Stimulated activated CD4-positive, alpha-beta T cell treated with anti-CD3 and anti-CD28 coated beads, Interleukin-12 subunit alpha, Interleukin-12 subunit beta, amount 100 ng/mL, for 4 hours (primary cell): ENCODE measurements at places on chromosomes 7 and 10.

- no peak for DNase-seq
Measured at GRCh38 chr7:28942168-28942567, 16.0 kb downstream of the TRIL start.

DNA sequence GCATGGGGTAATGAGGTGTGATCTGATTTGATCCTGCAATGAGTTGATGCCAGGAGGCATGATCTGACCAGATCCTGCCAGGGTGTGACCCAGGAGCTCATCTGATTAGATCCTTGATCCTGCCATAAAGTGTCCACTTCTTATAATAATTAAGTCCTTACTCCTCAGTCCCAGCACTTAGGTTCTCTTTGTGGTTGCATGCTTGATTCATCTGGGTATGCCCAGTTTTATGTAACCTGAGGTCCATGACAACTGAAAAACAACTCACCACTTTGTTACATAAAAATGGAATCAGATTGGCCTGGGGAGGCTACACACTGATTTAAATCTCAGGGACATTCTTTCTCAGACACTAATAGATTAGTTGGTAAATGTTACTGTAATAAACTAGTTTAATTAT, 19.1 kb downstream of the ACADSB start:
- DNase-seq: no peak

GRCh38 chr7:34734771-34735170, 76.8 kb downstream of the NPSR1 start:
- no peak for DNase-seq

- DNase-seq: no peak
Measured at GRCh38 chr7:34277016-34277802, 371.9 kb downstream of the BMPER start.

- peak; percentile 68 for DNase-seq
Measured at GRCh38 chr7:50304129-50304910, at the start of gene IKZF1. TSS of gene IKZF1 (plus strand) at chr7:50304716. CDS start at chr7:50319062, 14,346 bp downstream.

- no peak for DNase-seq
Measured at GRCh38 chr10:11849277-11849676, 26.1 kb downstream of the PROSER2 start.

DNA sequence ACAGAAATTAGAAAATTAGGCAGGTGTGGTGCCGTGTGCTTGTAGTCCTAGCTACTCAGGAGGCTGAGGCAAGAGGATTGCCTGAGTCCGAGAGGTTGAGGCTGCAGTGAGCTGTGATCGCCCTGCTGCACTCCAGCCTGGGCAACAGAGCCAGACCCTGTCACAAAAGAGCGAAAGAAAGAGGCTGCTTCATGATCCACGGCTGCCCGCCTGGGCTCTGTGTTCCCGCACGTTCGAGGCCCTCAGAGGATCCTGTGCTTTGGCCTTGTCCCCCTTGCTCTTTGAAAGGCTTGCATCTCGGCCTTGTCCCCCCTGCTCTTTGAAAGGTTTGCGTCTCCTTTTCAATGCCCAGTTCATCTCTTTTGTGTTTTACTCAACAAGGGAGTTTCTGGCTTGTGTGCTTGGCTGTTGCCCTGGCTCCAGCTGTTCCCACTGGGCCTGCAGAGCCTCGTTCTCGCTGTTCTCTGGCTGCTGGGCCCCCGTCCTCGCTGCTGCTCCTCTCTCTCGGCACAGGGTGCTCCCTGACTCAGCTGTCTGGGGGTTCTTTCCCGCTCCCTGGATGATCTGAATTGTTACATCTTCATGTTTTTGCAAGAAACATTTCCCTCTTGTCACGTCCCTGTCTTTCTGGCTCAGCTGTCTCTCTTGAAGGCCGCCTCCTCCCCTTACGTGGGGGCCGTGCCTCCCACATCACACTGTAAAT, 45.1 kb upstream of the INPP5A start:
- no peak for DNase-seq

GRCh38 chr10:101629837-101630632, 41.9 kb downstream of the DPCD start:
- no peak for DNase-seq

DNA sequence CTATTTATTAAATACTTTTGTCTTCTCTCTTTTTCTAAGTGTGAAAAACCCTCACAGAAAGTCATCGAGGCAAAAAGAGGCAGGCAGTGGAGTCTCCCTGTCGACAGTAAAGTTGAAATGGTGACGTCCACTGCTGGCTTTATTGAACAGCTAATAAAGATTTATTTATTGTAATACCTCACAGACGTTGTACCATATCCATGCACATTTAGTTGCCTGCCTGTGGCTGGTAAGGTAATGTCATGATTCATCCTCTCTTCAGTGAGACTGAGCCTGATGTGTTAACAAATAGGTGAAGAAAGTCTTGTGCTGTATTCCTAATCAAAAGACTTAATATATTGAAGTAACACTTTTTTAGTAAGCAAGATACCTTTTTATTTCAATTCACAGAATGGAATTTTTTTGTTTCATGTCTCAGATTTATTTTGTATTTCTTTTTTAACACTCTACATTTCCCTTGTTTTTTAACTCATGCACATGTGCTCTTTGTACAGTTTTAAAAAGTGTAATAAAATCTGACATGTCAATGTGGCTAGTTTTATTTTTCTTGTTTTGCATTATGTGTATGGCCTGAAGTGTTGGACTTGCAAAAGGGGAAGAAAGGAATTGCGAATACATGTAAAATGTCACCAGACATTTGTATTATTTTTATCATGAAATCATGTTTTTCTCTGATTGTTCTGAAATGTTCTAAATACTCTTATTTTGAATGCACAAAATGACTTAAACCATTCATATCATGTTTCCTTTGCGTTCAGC, 43.4 kb downstream of the TARP start:
- no peak for DNase-seq

DNA sequence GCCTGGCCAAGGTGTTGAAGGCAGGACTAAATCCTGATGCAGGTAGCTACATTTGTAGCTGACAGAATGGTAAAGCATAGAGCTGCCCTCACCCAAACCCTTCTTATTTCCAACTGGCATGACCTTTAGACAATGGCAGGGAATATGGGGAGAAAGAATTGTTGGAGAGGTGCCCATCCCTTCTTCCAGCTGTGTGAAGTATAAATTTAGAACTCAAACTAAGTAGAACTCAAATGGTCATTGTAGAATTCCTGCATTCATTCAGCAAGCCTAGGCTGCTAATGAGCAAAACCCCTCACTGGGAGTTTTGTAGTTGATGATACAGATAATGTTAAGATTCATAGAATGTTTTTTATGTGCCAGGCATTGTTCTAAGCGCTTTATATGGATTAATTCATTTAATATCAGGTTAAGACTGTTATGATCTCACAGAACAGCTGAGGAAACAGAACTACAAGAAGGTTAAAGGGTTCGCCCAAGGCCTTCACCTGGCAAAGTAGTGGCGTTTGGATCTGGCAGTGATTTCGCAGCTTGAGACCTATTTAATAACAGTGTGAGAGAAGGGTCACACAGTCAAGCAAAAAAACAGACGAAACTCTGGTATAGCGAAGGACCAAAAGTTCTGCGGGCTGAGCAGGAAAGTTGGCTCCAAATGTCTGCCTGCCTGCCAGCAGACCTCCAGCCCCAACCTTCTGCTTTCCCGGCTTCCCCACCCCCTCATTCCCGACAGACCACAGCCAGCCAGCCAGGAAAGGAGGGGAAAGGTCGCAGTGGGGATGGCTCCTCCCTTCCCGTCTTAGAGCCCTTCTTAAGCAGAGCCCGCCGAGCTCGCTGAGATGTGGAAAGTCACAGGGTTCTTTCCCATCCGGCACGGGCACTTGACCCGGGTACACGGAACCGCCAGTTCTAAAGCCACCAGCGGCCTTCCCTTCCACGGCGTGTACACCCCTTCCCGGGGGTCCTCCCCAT, 1.6 kb upstream of the HILPDA start:
- DNase-seq: no peak

DNA sequence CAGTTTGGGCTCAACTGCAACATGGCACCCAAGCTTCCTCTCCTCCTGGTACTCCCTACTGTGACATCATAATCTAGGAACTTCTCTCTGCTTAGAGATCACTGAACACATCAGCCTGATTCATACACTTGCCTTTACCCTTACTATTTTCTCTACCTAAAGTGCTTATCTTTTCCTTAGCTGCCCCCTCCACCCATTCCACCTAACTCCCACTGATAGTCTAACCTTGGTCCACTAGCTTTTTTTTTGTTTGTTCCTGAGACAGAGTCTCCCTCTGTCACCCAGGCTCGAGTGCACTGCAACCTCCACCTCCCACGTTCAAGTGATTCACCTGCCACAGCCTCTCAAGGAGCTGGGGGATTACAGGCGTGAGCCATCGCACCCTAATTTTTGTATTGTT, 15.9 kb downstream of the CUL2 start:
- DNase-seq: no peak

- no peak for DNase-seq
Measured at GRCh38 chr10:77247031-77247990, 390.3 kb downstream of the KCNMA1 start.

DNA sequence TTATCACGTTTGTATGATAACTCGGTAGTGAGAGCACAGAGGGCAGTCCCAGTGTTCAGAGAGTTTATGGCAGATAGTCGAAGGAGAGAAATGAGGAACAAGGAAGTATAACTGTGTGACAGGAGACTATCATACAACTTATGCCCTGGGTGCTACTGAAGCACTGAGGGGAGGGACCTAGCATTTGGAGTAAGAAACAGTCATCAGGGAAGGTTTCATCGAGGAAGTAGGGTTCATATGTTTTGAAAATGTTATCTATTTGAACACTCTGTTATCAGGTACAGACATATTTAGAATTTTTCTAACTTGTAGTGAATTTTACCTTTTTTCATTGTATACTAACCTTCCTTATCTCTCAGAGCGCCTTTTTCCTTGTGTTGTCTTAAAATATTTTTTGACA, 1214.4 kb upstream of the C7orf33 start:
- DNase-seq: no peak

GRCh38 chr7:135273581-135273980, 39.9 kb downstream of the STRA8 start:
- DNase-seq: no peak

- DNase-seq: no peak
Measured at GRCh38 chr7:42453931-42454361, 216.9 kb upstream of the GLI3 start.

GRCh38 chr10:66242885-66243284, 683.0 kb upstream of the LRRTM3 start:
- DNase-seq: no peak

DNA sequence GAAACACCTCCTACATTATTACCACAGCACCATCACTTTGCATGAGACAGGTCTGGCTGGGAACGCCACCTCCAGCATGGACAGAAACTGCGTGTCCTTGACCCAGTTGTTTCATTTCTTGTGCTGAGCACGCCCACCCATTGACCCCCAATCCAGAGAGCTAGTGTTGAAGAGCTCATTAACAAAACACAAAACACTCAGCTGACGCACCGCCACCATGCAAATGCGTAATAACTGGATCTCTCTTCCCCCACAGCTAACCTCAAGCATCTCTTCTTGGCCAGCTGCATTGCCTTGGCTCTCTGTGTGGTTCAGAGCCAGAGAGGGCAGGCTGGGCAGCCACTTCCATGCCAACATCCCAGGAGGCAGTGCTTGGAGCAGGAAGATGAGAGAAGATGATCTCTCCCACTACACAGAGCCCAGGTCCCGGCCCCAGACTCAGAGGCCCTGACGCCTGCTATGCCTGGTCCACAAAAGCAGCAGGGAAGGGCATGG, 173.5 kb downstream of the PLXNA4 start:
- no peak for DNase-seq

GRCh38 chr7:91276909-91277308, 12.7 kb downstream of the FZD1 start:
- DNase-seq: no peak

DNA sequence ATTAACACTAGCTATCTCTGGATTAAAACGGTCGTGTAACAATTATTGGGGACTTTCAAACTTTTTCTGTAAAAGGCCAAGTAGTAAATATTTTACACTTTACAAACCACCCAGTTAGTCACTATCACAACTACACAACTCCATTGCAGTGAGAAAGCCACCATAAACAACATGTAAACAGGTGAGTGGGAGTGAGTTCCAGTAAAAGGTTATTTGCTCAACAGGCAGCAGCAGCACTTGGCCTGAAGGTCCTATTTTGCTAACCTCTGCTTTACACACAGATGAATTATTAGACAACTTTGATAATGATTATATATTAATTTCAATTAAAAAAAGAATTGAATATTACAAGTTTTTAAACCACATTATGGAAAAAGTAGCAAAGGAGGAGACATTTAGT, 15.8 kb upstream of the AGMO start:
- no peak for DNase-seq

- no peak for DNase-seq
Measured at GRCh38 chr7:101657171-101657570, 28.1 kb upstream of the MYL10 start.

DNA sequence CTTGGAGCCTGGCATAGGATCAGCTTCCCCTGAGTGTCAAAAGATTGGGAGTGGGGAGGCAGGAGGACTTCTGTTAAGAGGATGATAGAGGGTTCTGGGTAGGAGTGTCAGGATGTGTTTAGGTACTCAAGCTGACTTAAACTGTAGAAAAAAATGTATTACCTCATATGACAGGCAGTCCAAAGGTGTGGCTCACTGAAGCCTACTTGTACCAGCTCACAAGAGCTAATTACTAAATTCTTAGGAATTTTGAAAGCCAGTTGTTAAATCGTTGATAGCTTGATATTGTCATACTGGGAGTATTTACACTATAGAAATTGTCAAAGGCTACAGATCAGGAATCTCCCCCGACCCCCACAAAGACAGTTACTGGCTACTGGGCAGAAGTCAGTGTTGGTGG, 32.1 kb downstream of the FAS start:
- no peak for DNase-seq

GRCh38 chr10:98567391-98568133, 120.8 kb upstream of the HPS1 start:
- DNase-seq: no peak

- DNase-seq: no peak
Measured at GRCh38 chr10:78765726-78766335, 302.9 kb upstream of the ZMIZ1 start.

DNA sequence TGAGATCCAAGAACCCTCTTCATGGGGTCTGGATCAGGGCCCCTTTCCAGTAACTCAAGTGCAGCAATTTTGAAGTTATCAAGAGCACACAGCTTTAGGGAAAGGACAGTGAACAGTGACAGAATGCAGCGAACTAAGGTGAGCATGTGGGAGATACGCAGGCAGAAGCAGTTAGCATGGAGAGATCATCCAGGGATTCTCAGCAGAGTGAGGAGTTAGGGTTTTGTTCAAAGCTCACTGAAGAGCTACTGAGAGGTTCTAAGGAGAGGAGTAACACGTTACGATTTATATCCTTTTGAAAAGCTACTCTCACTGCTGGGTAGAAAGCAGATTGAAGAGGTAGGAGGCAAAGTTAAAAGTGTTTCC, 83.6 kb upstream of the MPP7 start:
- DNase-seq: no peak

- no peak for DNase-seq
Measured at GRCh38 chr7:7992506-7992905, 23.9 kb downstream of the GLCCI1 start.
